ENCODE measurements at places on chromosomes 3 and 15.
A peak's percentile ranks its signal among the peaks of the same experiment; 100 is the strongest.

- no peak for DNase-seq
These were observed 383.6 kb upstream of the SEMA6D start for GRCh38 chr15:47333734-47334133.

DNA sequence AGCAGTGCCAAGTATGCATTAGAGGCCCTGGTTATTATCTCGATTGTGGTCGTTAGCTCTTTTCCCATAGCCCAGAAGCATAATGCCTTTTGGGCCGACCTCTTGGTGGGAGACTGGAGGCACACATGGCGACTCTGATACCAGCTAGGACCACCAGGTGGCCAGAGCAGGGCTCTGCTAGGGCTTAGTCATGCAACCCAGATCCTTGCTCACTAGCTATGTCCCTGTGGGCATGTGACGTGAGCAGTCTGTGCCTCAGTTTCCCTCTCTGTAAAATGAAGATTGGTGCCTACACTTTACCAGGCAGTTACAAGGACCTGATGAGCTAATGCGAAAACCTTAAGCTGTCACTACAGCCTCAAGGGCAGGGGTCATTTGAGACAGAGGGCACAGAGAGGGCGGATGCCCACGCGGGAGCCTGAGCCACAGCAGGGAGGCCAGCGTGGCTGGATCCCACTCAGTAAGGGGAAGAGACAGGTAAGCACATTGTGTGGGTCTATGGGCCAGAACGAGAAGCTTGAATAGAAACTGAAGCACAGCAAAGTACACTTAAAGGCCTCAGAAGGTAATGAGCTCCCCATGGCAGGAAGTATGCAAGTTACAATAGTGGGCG, 8.8 kb downstream of the KLF15 start:
- DNase-seq = no peak

- peak; percentile 62 for DNase-seq
These were observed 150.8 kb upstream of the KCNMB2 start for GRCh38 chr3:178385280-178385952.

DNA sequence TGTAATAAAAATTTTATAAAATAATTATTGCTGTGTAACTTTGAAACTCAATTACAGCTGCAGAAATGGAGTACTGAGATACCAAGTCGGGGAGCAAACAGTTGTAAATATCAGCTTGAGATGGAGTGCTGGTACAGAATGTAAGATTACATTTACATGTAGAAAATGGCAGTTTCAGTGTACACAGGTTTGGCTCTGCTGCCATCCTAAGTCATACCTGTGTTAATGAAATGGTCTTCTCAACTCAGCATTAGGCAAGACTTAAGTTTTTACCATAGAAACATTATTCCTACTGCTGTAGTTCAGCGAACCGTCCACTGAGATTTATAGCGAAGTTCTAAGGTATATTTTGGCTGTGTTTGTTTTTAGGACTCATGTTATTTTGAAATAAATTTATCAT, 110.1 kb upstream of the TBL1XR1 start:
- DNase-seq = no peak

GRCh38 chr15:100049483-100049882, 292.3 kb downstream of the ADAMTS17 start:
- no peak for DNase-seq

DNA sequence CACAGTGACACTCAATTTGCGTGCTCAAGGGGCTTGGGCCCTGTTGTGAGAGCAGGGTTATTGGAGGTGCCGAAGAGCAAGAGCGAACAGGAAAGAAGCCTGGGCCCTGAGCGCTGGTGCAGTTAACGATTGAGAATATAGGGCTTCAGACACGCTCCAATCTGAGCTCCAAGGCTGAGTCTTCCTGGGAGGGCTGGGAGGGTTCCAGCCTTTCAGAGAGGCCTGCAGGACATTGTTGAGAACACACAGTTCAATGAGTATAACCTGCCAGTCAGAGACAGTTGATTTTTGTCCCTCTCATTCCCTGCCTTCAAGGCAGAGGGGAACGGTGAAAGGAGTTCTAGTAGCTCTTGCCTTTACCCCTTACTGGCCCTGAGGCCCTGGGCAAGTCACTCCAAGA, 47.3 kb downstream of the GLDN start:
- no peak for DNase-seq

- no peak for DNase-seq
These were observed 269.2 kb downstream of the ZBBX start for GRCh38 chr3:167110901-167111300.

- no peak for DNase-seq
These were observed 19.4 kb downstream of the BCL2L10 start for GRCh38 chr15:52093167-52093538.

- no peak for DNase-seq
These were observed 94.0 kb upstream of the PLCL2 start for GRCh38 chr3:16790432-16791400.

DNA sequence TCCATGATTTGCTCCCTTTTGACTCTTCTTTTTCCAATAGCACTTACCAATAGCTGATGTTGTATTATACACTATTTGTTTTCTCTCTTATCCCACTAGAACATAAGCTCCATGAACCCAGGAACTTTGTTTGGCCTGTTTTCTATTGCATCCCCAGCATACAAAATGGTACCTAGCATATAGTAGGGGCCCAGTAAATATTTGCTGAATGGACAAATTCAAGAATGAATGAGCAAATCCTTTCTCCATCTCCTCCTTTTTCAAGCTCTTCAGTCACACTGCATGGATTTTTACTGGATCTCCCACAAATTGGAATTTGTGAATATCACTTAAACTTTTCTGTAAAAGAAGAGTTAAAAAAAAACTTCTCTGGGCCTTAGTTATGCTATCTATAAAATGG, 66.6 kb upstream of the FEZF2 start:
- no peak for DNase-seq

- no peak for DNase-seq
These were observed 66.0 kb downstream of the SPTSSB start for GRCh38 chr3:161305095-161305991.

GRCh38 chr3:197854596-197855343, 63.7 kb downstream of the LRCH3 start:
- no peak for DNase-seq

DNA sequence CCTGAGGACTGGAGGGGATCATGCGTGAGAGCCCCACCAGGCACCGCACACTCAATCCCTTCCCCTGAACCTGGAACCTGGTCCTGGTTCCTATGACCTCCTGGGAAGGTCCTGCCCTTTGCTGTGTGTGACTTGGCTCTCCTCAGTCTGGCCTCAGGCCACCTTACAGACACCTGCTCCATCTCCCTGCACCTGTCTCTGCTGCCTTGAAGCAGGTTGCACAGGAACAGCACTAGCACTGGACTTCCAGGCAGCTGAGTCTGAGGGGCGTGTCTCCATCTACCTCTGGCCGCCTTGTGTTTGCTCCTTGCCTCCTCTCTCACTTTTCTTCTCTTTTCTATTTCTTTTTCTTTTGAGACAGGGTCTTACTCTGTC, 15.4 kb downstream of the PSTPIP1 start:
- DNase-seq = no peak

- peak; percentile 40 for DNase-seq
These were observed 5.1 kb downstream of the ONECUT1 start for GRCh38 chr15:52784799-52785671.

DNA sequence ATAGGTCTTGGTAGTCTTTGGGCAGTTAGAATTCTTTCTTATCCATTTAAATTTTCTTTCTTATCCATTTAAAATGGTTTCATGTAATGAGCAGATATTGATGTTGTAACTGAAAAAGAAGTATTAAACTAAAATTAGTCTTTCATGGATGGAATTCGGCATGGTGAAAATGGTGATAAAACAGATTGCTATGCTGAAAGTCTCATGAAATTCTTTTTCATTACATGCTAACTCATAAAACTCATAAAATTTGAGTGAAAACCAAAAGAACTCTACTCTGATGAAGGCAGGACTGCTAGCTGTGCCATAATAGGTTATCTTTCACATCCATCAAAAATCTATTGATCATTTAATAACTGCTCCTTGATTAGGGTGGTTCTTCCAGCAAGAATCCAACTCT, 3.9 kb upstream of the CD96 start:
- no peak for DNase-seq

GRCh38 chr3:122533931-122534334, 19.2 kb upstream of the KPNA1 start:
- DNase-seq = no peak

- no peak for DNase-seq
These were observed 36.0 kb upstream of the AADAC start for GRCh38 chr3:151777880-151778279.

DNA sequence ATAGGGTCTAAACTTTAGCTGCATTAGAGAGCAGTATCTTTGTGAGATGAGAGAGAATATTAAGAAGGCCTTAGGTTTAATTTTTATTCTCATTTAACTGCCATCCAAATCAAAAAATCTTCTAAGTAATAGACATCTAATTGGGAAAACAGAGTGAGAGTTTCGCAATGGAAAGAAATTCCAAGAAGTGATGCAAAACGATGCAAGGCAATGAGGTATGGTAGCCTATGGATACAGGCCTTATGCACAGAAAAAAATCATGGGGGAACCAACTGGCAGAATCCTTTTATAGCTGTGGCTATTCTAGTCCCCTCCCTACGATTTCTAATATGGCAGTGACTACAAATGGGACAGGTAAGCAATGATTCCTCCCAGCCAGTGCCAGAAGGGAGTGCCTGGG, 225.9 kb downstream of the GREM1 start:
- DNase-seq = no peak

GRCh38 chr15:74616366-74616939, 817 bp downstream of the CLK3 start:
- peak; percentile 67 for DNase-seq

- DNase-seq = no peak
These were observed 23.7 kb downstream of the CEP19 start for GRCh38 chr3:196688349-196688748.

DNA sequence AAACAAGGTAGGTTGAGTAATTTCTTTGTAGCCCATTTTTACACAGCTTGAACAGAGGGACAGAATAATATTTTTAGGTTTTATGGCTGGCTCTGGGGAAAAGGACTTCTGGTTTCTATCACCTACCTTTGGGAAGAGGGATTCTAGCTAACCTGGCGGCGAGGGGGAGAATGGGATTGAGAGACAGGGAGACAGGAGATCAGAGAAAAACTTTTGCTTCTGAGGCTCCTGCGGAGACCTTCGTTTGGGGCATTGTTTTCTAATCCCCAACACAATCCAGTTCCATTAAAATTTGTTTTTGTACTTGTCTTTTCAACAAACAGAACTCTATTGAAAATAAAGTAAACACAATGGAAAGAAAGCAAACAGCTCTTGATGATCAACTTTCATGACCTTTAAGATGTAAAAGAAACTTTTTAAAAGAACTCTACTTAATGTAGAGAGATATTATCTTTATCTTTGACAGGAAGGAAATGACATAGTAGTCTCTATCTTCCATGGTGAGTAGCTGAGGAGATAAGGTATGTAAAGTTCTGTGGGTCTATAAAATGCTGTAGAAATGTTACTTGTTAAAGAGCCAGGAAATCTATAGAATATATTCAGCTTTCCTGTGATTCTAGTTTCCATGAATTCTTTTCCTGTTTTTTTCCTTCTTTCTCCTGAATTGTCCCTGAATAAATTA, 37.0 kb upstream of the P2RY1 start:
- no peak for DNase-seq

DNA sequence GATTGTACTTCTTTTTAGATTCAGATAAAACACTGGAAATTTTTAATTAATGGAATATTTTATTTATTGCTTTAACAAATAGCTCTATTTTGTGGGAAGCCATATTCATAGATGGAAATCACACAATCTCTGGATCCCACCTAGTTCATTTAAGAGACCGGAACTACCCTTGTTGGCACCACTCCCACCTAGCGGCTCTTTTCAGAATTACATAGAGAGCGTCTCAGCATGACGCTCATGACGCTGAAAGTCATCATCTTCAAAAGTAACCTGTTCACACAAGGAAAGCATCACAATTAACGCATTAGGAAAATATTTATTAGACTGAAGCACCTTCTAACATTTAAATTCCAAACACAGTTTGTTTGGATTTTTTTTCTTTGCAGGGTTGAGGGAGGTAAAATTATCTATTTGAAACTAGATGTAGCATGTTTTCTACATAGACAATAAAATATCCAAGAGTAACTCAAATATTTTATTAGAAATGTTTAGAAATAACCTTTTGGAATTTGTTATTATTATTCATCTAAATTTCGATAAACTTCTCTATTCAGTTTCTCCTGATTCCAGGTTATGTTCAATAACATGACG, 214.9 kb upstream of the ARRDC4 start:
- peak; percentile 36 for DNase-seq

DNA sequence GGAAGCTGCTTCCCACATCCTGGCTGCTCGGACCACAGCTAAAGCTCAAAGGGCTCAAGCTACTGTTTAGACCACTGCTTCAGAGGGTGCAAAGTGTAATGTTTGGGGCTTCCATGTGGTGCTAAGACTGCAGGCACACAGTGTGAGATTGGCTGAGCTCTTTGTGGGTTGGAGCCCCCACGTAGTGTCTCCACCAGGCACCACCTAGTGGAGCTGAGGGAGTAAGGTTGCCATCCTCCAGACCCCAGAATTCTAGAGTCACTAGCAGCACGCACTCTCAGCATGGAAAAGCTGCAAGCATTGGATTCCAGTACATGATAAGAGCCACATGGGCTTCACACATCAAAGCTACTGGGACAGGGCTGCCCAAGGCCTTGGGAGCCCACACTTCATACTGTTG, 9.3 kb downstream of the MKRN3 start:
- DNase-seq = no peak

- no peak for DNase-seq
These were observed 55.9 kb upstream of the MCTP2 start for GRCh38 chr15:94175420-94175819.

DNA sequence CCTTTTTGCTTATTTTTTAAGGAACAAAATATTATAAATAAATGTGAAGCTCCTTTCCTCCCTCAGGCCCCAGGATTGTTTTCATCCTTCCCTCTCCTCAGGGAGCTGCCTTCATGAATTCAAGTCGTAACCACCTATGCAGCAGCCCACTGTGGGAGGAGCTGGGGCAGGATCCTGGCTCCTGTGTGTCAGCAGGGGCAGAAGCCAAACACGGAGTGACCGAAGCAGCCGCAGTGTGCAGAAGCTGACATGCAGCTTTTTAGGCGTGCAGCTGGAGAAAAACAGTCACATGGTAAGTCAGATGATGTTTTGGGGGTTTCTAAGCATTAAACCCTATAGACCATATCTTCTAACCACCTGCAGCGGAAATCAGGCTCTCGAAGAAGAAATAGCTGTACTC, 231.3 kb downstream of the OCA2 start:
- DNase-seq = no peak

DNA sequence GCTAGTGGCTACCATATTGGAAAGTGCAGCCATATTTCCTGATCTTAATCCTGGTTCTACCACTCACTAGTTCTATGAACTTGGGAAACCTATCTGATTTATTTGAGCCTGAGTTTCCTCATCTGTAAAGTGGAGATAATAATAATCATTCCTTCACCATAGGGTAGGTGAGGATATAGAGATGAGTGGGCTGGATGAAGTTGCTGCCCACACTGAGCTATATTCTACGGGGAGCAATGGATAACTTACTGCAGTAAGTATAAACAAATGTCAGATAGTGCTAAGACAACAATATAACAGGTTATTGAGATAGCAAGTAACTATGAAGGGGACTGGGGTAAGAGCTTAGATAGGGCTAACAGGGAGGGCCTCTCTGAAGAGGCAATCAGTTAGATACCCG, 251.5 kb upstream of the ADAMTS9 start:
- DNase-seq = no peak

Measured in NCI-H2081 (cell line).